ENCODE measurements at places on chromosomes 5 and 9.

GRCh38 chr9:88748566-88749261, 213.7 kb downstream of the NXNL2 start:
- no peak for ATAC-seq

DNA sequence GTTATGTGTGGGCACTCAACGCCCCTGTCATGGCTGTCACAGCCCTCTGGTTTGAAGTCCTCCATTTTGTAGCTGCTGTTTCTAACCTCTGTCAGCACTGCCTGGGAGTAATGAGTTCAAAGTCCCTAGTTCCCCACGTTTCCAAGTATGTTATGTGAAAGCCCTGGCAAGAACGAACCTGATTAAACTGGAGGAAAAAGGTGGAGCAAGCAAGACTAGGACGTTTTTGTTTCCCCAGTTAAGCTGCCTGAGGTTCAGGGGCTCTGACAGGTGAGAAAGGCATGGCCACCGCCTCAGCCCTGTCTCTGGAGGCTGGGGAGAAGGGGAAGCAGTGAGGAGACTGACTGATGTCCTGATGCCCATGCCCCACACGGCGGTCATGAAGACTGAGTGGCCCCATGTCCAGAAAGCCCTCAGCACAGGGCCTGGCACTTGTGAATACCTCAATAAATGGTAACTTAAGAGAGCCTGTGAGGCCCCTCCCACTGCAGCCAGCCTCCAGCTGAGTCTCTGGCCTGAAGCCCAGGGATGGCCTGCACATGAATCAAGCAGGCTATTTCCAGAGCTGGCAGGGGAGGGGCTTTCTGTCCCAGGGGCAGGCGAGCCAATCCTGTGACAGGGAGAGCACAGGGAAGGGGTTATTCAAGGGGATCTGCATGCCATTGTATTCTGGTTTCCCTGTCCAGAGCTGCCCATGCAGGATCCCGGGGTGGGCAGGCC, 61.8 kb downstream of the PFDN1 start:
- no peak for ATAC-seq

DNA sequence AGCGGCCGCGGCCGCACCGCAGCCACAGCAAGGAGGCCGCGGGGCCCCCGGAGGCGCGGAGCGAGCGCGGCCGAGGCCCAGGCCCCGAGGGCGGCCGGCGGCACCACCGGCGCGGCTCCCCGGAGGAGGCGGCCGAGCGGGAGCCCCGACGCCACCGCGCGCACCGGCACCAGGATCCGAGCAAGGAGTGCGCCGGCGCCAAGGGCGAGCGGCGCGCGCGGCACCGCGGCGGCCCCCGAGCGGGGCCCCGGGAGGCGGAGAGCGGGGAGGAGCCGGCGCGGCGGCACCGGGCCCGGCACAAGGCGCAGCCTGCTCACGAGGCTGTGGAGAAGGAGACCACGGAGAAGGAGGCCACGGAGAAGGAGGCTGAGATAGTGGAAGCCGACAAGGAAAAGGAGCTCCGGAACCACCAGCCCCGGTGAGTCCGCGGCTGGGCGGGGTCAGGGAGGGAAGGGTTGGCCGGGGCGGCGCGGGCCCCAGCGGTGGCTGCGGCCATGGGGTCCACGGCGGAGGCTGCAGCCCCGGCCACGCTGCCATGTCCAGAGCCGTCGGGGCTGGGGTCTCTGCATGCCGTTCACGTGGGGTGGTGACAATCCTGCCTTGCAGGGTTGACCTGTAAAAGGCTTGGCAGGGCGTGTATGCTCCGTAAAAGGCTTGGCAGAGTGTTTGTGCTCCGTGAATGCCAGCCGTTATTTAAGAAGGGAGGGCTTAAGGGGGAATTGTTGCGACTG, 146.0 kb downstream of the CACNA1B start:
- no peak for ATAC-seq

DNA sequence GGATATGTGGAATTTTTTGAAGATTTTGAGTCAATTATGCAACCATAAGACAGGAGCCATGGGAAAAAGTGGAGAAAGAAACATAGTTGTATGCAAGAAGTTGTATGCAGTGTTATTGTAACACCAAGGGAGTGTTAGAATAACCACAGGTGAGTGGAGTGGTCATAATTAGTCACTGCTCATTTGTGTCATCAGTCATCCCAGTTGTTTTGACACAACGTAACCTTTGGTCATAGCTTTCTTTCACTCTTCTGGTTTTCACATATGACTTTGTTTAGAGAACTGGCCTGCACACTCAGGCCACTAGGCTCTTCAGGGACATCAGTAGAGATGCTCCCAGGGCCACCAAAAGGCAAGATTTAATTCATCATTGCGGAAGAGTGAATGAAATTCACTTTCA, 158.7 kb upstream of the HMHB1 start:
- peak; percentile 85 for ATAC-seq

- ATAC-seq: no peak
Measured at GRCh38 chr9:121107881-121108280, 33.1 kb downstream of the CNTRL start.
